ENCODE measurements at places on chromosomes 12 and 14.

DNA sequence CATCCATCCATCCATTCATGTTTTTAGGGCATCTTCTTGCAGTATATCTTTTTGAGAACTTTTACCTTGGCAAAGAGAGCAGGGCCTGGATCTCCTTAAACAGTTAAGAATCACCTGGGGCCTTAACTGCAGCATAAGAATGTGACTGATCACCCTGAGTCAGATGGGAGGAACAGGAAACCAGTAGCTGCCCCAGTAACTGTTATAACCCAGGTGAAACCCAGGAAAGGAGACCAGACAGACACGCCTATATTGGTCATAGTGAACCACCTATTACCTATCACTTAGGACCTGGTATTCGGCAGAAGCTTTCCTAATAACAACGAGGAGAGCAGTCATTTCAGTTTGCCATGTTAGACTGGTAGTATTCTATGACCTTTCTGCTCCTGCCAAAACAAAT is 43.4 kb upstream of the NR2C1 start:
- no peak for DNase-seq
- H3K4me3 ChIP-seq: no peak overlapping the region
- H3K4me1 ChIP-seq: peaks cover 6% of the 10 kb centered on the region
- H3K27me3 ChIP-seq: no peaks in the 10 kb centered on the region

DNA sequence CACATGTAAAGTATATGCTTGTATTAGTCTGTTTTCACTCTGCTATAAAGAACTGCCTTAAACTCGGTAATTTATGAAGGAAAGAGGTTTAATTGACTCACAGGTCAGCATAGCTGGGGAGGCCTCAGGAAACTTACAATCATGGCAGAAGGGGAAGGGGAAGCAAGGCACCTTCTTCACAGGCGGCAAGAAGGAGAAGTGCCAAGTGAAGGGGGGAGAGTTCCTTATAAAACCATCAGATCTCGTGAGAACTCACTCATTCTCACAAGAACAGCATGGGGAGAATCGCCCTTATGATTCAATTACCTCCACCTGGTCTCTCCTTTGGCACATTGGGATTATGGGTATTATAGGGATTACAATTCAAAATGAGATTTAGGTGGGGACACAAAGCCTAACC is 229.5 kb upstream of the PLXNC1 start:
- H3K36me3 ChIP-seq: no peaks in the 10 kb centered on the region
- no peaks in the 10 kb centered on the region for H3K4me1 ChIP-seq
- no peak for DNase-seq
- H3K4me3 ChIP-seq: no peak overlapping the region
- H3K27ac ChIP-seq: no peak overlapping the region

- no peak for DNase-seq
- peaks cover 6% of the 10 kb centered on the region for H3K4me1 ChIP-seq
- no peak overlapping the region for H3K27ac ChIP-seq
- no peak overlapping the region for H3K4me3 ChIP-seq
- no peaks in the 10 kb centered on the region for H3K36me3 ChIP-seq
These were observed 204.6 kb downstream of the PAWR start for GRCh38 chr12:79486154-79486553.

DNA sequence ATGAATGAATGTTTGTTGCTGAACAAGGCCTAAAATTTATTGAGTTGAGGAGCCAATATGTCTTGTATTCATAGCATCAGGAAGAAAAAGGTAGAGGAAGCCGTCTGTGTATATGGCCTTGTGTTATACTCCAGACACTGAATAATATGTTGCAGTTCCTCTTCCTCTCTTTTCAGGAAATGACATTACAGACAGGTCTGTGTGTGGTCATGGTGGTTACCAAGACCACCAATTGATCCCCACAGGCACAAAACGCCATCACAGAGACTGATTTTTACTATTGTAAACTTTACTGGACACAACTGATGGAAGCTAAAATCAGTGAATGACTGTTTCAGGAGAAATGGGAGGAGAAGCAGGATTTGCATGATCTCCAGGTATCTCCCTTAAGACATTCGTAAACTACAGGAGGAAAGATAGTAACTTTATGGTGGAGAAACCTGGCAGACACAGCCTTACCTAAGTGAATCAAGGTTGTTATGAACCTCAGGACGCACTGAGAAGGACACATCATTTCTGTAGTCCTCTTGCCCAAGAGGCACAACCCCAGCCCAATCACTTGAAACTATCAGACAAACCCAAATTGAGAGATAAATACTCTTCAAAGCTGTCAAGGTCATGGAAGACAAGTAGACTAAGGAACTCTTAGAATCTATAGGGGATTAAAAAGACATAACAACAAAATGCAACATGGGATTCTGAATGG is 334.1 kb upstream of the RGS6 start:
- H3K27ac ChIP-seq: no peak overlapping the region
- DNase-seq: no peak
- peaks cover 24% of the 10 kb centered on the region for H3K4me1 ChIP-seq
- no peaks in the 10 kb centered on the region for H3K27me3 ChIP-seq
- H3K4me3 ChIP-seq: no peak overlapping the region
- H3K36me3 ChIP-seq: no peaks in the 10 kb centered on the region

DNA sequence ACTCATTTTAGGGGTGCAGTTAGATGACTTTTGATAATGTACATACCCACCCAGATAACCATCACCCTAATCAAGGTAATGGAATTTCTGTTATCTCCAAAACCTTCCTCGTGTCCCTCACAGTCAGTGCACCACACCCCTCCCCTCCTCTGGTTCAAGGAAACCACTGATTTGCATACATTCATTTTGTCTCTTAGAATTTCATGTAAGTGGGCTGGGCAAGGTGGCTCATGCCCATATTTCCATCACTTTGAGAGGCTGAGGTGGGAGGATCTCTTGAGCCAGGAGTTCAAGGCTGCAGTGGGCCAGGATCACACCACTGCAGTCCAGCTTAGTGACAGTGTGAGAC is 15.7 kb downstream of the ADIPOR2 start:
- no peaks in the 10 kb centered on the region for H3K36me3 ChIP-seq
- no peaks in the 10 kb centered on the region for H3K27me3 ChIP-seq
- no peak overlapping the region for H3K27ac ChIP-seq
- DNase-seq: no peak
- H3K4me3 ChIP-seq: no peak overlapping the region

GRCh38 chr12:120662879-120663278 is 22.5 kb downstream of the CABP1 start:
- H3K4me3 ChIP-seq: no peak overlapping the region
- no peaks in the 10 kb centered on the region for H3K27me3 ChIP-seq
- H3K4me1 ChIP-seq: no peaks in the 10 kb centered on the region
- no peak overlapping the region for H3K27ac ChIP-seq
- no peaks in the 10 kb centered on the region for H3K36me3 ChIP-seq

DNA sequence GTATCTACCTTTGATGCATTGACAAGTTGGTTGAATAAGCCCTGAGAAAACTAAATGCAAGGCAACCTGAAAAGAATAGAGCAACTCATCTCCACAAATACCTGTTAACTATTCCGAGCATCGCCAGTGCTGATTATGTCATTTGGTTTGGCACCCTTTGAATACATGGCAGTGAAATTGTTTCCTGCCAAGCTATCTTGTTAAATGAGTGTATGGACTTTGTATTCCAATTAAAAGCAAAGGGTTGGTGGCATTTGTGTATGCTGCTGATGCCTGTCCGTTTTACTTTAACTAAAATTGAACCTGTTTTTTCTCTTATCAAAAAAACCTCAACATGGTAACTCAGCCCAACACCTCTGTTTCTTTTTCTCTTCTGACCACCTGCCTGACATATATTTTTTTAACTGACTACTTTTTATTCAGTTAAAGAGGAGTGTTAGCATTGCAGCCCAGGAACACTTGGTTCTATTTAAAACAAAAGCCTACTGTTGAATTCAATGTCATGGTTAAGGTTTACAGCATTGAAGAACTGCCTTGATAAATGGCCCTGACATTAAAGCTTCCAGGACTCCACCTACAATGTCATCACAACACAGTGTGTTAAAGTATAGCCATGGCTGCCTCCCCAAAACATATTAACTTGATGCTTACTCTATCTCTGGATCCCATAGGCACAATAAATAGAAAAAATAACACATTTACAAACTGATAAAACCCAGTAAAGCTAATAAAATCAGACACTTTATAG is 838.3 kb upstream of the NOVA1 start:
- H3K27ac ChIP-seq: no peak overlapping the region
- no peaks in the 10 kb centered on the region for H3K27me3 ChIP-seq
- no peaks in the 10 kb centered on the region for H3K4me1 ChIP-seq
- no peak overlapping the region for H3K4me3 ChIP-seq

- no peaks in the 10 kb centered on the region for H3K36me3 ChIP-seq
- H3K27me3 ChIP-seq: no peaks in the 10 kb centered on the region
- no peak overlapping the region for H3K27ac ChIP-seq
- H3K4me3 ChIP-seq: no peak overlapping the region
- H3K4me1 ChIP-seq: no peaks in the 10 kb centered on the region
These were observed 28.7 kb downstream of the LMNTD1 start for GRCh38 chr12:25524366-25524765.

- H3K36me3 ChIP-seq: no peaks in the 10 kb centered on the region
- DNase-seq: peak; percentile 85
- no peak overlapping the region for H3K27ac ChIP-seq
- H3K4me3 ChIP-seq: no peak overlapping the region
These were observed 42.5 kb downstream of the SMIM41 start for GRCh38 chr12:52121824-52122539.
